Substantia nigra (tissue), 51 donors: ENCODE measurements at places on chromosomes 1 and 21.

- DNase-seq, result no peak
Observed at GRCh38 chr1:199550199-199551065, 477.1 kb upstream of the NR5A2 start.

- no peak for DNase-seq
Observed at GRCh38 chr1:16237343-16237830, 404 bp upstream of the CPLANE2 start.

GRCh38 chr1:173410133-173410793 is 66.9 kb upstream of the PRDX6 start:
- no peak for DNase-seq

DNA sequence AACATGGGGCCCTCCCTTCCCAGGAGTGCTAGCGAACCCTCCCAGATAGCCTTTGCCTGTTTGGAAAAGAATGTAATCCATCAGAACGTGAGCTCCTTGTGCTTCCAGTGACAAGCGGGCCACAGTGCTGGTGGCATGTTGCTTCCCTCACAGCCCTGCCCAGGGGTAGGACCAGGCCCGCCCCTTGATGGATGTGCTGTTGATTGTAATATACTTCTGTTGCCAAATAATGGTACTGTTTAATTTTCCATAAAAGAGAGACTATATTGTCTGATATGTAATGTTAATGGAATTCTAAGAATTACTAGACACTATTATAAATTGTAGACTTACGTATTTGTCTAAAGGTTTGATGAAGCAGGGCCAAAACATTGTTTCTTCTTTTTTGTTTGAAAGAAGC is 16.4 kb downstream of the ATP5PO start:
- no peak for DNase-seq

DNA sequence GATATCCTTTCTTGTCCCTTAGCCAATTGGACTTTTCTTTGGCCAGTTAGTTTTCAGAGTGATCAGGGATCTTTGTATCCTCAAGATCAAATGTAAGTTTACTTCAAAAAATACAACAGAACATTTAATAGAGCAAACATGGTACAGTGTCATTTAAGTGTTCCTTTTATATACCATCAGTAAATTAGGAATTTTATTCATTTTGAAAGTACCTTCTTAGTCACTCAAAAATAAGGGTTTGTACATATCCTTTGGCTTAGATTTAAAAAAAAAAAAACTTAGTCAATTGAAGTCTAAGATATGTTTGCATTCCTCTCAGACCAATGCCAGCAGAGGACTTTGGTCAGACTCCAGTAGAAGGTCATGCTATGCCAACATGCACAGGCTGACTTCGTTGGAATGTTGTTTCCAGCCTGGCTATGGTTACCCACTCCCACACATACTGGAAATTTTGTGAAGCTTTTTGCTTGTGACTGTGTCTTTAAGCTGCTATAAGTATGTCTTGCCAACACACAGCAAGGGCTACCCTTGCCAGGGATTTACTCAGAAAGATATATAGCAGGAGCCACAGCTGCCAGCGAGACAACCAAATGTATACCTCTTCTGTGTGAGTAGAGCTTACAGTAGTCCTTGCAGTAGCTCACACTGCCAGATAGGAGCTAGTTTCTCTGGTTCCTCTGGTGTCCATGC is 81.5 kb upstream of the LRIF1 start:
- no peak for DNase-seq

DNA sequence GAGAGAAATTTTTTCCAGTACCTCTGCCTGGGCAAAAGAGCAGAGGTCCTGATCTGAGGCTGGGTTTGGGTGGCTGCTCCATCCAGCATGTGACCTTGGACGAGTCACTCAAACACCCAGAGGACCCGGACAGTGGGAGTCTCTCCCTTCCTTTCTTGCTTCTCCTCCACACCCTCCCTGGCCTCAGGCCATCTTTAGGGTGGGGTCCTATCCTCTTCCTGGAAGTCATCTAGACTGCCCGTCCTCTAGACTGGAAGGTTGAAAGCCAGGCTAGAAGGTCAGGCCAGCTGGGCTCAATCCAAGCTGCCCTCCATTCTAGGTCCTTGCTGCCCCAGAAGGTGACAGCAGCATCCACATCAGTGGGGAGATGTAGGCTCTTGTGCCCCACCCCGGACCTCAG is 599.5 kb downstream of the MATN1 start:
- DNase-seq, result no peak
